ENCODE measurements at places on chromosomes 12 and 14. TPM values are rescaled to one million over a fixed set of nuclear protein-coding genes. Genes with fewer than 3 reads are reported as not detected.

Gene GLIPR1L1
- total RNA-seq: not detected

Gene FAM181A
- not detected for total RNA-seq

Gene CCDC177
- total RNA-seq: not detected

Gene IFI27
- 1.5 TPM for total RNA-seq

Gene SIX6
- not detected for total RNA-seq

Gene RERGL
- not detected for total RNA-seq

Gene NOVA1
- not detected for total RNA-seq

Gene FAM90A1
- total RNA-seq: not detected

Gene INTS13
- 39.5 TPM for total RNA-seq

Gene ACRBP
- 9.4 TPM for total RNA-seq

Gene ADAMTS20
- not detected for total RNA-seq

Gene OR6C75
- total RNA-seq: not detected

Gene DDHD1
- total RNA-seq: 43.3 TPM

DNA sequence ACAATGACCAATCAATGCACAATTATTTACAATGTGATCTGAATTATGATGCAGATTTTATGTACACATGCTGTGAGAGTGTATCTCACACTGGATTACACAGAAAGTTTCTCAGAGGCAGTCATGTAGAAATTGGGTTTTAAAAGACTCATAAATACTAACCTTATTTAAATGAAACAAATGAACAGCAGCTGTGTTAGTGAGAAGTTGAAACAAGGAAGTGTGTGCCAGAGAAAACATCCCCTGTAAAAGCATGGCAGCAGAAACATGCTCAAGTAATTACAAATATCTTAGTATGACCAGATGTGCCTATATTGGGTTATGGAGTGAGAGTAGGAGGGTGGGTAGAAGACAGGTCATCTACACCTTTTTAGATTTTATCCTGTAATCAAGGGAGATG lies 723.7 kb downstream of the C12orf50 start:
- DNase-seq: no peak

- no peak for DNase-seq
These were observed 319.4 kb upstream of the ATP2B1 start for GRCh38 chr12:90027889-90028634.

- no peak for DNase-seq
These were observed 42.0 kb upstream of the NUDT4 start for GRCh38 chr12:93335603-93336162.

GRCh38 chr12:904010-904414 lies 45.5 kb downstream of the RAD52 start:
- peak; percentile 20 for DNase-seq

- no peak for DNase-seq
These were observed 114.5 kb downstream of the SRGAP1 start for GRCh38 chr12:63958876-63959580.

- no peak for DNase-seq
These were observed 8.4 kb downstream of the PITPNM2 start for GRCh38 chr12:123142518-123142840.

DNA sequence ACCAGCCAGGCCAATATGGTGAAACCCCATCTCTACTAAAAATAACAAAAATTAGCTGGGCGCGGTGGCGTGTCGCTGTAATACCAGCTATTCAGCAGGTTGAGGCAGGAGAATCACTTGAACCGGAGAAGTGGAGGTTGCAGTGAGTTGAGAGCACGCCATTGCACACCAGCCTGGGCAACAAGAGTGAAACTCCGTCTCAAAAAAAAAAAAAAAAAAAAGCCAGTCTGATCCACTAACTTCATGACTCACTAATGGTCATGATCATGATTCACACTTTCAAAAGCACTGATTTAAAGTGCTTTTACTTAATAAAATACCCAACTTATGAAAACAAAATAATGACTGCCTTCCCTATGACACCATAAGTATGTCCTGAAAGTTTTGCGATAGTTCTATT lies 38.4 kb upstream of the CPM start:
- DNase-seq: no peak

- DNase-seq: no peak
These were observed 37.0 kb upstream of the FRMD6 start for GRCh38 chr14:51614707-51615106.

DNA sequence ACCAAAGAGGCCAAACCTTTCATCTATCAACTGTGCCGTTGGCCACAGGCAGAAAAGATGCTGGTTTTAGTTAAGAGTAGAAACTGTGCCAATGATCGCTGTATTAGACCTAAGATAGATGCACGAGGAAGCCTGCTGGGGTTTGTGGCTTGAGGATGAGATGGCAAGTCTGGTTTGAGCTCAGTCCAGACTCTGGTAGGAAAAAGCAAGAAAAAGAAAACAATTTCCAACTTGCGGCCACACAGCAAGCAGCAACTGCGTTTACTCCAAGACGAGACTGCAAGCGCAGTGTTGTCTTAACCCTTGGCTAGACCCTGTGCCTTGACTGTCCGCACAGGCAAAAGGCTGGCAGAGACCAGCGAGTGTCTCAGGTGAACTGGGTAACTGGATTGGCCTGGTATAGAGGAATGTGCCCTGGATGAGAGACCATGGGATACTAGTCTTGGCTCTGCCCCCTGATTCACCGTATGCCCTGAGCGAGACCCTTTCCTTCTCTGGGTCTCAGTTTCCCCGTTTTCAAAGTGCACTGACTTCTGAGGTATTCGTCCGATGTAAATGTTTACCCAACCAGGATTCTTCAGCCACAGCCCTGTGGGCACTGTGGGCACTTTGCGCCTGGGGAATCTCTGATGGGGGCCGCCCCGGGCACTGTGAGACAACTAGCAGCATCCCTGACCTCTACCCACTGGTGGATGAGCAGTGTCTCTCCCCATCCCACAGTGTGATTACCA lies 113.4 kb downstream of the DICER1 start:
- DNase-seq: no peak

DNA sequence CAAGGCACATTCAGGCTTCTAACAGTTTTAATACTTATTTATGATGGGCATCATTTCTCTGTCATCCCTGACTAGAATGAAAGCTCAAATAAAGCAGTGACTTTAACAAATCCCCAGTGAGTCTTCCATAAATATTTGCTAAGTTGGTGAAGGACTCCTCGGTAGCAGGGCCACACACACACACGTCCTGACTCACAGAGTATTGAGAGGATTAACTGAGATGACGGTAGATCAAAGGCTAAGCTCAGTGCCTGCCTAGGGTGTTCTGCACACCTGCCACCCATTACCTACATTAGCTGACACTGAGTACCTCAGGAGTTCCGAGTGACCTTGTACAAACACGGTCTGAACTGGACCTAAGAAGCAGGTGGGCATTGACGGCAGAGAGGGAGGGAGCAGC lies 197.3 kb upstream of the SFSWAP start:
- no peak for DNase-seq

DNA sequence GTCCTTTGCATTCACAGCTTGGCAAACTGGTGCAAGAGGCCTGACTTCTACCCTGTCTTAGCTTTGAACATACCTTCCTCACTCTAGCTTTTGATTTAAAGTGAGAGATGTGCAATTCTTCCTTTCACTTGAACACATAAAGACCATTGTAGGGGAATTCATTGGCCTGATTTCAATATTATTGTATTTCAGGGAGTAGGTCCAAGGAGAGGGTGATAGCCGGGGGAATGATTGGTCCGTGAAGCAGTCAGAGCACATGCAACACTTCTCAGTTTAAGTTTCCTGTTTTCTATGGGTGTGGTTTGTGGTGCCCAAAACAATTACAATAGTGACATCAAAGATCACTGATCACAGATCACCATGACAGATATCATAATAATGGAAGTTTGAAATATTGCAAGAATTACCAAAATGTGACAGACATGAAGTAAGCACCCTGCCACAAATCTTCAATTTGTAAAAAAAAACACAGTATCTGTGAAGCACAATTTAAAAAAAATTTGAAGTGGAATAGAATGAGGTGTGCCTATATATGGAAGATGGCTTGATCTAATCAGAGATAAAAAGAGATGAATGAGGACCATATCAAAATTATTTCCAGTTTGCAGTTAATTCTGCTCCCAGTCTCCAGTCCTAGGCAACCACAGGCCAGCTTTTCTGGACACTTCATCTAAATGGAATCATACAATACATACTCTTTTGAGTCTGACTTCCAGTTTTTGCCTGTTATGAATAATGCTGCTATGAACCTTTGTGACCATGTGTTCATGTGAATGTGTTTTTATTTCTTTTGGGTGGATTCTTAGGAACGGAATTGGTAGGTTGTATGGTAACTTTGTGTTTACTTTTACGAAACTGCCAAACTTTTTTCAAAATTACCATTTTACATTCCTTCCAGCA lies 23.2 kb downstream of the BORCS5 start:
- DNase-seq: no peak

GRCh38 chr12:67754933-67755697 lies 106.6 kb downstream of the DYRK2 start:
- no peak for DNase-seq

GRCh38 chr12:46208370-46208769 lies 60.5 kb downstream of the SLC38A1 start:
- no peak for DNase-seq

- DNase-seq: no peak
These were observed 171.2 kb downstream of the FOXN3 start for GRCh38 chr14:89245802-89246201.

GRCh38 chr12:65922077-65922476 lies 97.8 kb downstream of the HMGA2 start:
- no peak for DNase-seq

DNA sequence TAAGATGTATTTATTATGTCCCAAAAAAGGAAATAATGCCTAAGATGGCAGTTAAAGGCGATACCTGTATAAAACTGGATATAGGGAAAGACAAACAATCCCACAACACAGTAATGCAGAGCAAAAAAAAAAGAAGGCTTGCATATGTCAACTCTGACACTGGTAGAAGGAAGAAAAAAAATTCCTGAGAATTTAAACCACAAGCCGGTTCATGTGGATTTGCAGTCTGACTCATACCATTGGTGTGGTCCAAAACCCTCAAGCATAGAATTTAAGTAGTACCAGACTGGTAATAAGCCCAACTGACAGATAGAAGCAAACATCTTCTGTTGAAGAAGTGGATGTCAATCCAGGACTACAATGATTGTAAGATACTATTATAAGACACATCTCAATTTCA lies 7.2 kb downstream of the DNAI7 start:
- no peak for DNase-seq

DNA sequence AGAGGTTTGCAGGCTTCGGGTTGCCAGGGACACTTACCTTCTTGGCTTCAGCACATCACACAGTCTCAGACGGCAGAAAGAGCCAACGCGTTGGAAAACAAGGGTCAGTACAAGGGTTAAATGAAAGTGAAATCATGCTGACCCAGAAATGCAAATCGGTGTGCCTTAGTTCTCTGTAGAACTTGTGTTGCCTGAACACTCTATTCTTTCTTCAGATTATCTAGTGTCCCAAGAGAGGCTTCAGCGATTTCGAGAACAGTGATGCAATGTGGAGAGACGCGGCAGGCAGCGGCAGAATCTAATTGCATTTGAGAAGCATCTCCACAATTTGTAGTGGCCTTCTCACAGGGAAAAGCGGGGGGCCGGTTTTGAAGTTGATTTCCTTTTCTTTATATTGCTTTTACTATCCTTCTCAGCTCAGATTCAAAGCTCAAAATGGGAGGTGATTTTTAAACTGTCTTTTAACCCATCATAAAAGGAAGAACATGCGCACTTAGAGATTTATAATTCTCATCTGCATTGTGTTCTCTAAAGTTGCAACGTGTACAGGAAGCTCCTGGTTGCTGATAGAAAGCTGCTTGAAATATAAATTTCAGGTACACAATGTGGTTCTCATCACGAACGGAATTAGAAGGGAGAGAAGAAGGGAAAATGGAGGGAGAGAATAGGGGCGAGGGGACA lies 67.8 kb upstream of the EGLN3 start:
- DNase-seq: no peak

- DNase-seq: no peak
These were observed 363.6 kb downstream of the SNAPC1 start for GRCh38 chr14:62125793-62126192.

GRCh38 chr12:88237954-88238353 lies 95.8 kb downstream of the TMTC3 start:
- DNase-seq: no peak

All from OCI-LY7 (cell line).